OCI-LY7 (cell line): ENCODE measurements at places on chromosomes 1 and 21.

GRCh38 chr21:35291973-35292627, 243.0 kb upstream of the RUNX1 start:
- DNase-seq: no peak

DNA sequence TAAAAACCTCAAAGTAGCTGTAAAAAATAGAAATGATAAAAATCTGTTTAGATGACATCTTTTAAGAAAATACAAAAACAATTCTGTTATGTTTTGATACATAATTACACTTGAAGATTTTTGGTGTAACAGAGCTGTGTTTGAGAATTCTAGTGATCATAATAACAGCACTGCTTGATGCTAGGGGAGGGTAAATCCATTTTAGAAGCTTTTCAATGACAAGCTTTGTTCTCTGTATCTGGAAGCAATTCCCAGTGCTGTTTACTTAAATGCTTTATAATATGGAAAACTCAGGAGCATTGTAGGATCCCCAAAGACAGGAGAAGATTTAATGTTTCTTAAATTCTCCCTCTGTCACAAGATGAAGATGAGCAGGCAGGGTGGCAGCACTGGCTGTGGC, 359.3 kb downstream of the PDE4B start:
- DNase-seq: no peak

- DNase-seq: no peak
These were observed 5.7 kb downstream of the TRIM46 start for GRCh38 chr1:155179112-155180031.

DNA sequence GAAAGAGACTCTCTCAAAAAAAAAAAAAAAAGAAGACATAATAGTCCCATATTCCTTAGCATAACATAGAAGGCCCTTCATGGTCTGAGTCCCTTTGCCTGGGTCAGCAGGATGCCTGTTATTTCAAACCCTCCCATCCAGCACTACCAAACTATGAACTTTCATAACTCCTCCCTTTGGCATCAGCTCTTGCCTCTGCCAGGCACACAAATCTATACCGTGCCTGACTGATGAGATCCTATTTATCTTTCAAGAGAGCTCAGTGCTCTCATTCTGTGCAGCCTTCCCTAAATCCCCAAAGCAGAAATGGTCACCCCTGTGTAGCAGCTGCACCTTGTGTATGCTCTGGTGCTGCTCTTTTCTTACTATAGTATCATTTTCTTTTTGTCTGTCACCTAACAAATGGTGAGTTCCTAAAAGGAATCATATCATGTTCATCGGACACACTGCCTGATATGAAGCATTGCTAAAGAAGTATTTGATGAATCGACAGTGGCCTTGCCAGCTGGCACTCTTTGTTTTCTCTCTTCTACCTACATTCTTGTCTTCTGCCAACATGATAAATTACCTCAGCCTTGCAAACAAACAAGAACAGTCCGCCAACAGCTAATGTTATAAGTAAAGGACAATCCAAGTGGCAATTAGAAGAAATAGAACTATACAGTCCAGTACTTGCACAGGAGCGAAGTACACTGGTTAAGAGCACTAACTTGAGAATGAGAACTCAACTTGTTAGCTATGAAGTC, 29.9 kb downstream of the FMO4 start:
- DNase-seq: no peak

GRCh38 chr1:55786396-55786795, 571.2 kb upstream of the USP24 start:
- no peak for DNase-seq

DNA sequence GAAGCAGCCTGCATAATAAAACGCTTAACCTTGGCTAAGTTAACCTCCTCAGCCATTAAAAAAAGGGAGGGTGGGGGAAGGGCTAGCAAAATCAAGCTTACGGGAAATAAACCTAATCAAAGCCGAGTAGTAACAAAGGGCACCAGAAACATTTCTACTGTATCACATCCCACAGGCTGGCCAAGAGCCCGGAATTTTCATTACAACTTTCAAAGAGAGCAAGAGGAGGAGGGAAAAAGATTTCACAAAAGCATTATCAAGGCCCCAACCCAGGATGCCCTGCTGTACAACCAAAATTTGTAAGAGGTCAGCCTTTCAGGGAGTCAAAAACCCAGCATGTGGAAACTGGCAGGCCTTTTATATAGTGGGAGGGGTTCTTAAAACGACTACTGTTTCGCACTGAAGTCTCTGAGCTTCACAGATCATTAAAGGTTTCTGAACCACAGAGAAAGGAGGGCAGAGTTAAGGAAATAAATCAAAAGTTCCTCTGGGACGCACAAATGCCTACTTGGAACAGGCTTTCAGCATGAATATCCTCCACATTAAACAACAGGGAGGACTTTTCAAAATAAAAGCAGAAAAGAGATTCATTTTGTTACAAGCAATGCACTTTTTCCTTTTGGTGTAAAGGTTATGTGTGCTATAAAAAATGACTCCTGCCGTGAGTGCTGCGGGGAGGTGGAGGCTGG, 90.4 kb downstream of the SLC45A1 start:
- no peak for DNase-seq

DNA sequence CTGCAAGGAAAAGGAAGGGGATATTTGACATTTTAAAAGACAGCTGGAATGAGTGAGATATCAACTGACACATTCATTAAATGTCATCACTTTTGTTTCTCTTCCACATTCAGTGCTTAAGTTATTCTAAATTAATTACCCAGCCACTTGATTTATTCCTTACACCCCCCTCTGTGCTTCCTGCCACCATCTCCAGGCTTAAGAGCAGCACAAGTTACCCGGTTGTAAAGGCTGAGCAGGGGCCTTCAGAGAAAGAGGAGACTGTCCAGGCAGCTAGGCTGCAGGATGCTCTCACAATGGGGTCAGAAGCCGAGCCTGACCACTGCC, 71.4 kb downstream of the SYT6 start:
- no peak for DNase-seq

- DNase-seq: no peak
These were observed 36.4 kb downstream of the ZNF496 start for GRCh38 chr1:247295274-247295684.

GRCh38 chr21:31618696-31619430, 40.6 kb upstream of the SOD1 start:
- no peak for DNase-seq

- DNase-seq: no peak
These were observed 16.0 kb upstream of the SCCPDH start for GRCh38 chr1:246708166-246708565.

GRCh38 chr1:229101011-229101871, 169.7 kb upstream of the RAB4A start:
- DNase-seq: no peak

DNA sequence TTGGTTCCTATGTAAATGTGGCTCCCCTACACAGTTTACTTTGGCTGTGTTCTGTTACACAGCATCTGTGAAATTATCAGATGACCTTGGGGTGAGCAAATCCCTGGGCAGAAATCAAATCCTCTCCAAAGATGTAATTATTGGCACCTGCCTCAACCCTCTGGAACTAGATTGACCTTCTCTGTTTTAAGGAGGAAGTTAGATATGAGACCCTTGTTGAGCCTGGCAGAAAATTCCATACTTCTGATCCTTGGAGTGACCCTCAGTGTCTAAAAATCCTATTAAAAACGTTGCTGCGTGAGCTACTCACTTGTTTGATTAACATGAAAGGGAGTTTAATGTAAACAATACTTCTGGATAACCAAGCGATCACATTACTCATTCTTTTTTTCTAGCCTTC, 122.0 kb downstream of the CLIC6 start:
- DNase-seq: no peak

DNA sequence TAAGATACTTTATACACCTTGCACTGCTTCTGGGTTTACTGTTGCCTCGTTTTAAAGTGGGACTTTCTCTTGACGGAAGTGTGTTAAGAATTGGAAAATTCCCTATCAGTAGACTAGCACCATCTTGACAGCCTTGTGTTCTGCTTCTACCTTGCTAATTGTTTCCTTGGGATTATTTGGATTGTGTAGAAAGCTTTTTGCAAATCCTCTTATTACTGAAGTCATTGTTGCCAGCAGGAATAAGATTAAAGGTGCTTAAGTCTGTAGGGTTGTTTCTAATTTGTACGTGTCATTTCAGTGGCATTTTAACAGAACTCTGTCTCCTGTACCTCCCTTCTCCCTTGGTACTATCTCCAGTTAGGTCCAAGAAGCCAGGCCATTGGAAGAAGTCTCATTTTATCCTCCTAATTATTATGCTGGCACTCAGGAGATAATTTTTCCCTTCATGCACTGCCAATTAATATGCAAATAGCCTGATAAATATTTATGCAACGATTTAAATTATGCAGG, 107.7 kb downstream of the POU2F1 start:
- peak; percentile 51 for DNase-seq

DNA sequence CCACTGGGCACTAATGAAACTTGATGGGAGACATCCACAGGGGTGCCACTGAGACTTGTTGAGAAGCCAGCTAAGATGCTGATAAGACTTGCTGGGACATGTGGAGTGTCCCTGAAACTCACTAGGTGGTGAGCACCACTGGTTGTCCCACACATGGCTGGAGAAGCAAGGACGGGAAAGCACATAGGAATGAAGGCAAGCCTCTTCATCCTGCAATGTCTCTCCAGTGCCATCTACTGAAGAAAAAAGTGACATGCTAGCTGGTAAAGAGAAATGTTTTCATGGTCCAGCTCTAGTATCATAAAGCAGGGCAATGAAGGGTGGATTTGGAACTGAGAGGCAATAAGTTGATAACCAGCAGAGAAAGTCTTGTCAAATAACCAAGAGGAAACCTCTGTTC, 283.0 kb downstream of the PAPPA2 start:
- no peak for DNase-seq

DNA sequence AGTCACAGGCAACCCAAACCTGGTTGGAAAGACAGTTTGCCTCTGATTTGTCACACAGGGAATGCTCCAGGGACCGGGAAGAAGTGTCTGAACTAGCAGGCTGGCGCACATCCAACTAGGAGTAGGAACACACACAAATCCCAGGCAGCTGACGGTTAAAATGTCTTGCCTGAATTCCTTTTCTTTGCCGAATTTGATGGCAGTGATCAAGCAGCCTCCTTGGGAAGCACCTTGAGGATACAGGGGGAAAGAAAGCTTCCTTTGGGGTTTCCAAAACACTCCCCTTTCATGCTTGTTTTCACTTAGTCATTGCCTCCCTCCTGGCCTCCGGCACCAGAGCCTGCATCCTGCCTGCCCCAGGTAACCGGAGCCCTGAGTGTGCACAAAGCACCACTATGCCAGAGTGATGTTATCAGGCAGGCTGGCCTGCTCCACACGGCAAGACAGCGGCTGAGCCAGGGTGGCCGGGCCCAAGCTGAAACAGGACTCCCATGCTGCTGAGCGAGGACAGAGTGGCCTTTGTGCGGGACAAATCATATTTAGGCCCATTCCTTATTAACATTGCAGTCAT, 193.8 kb downstream of the LMX1A start:
- DNase-seq: no peak

- DNase-seq: no peak
These were observed 44.6 kb downstream of the WDR4 start for GRCh38 chr21:42834726-42835191.

- DNase-seq: no peak
These were observed 492.8 kb downstream of the CAMTA1 start for GRCh38 chr1:7278045-7278444.
